ENCODE measurements at places on chromosomes 3 and 15.

DNA sequence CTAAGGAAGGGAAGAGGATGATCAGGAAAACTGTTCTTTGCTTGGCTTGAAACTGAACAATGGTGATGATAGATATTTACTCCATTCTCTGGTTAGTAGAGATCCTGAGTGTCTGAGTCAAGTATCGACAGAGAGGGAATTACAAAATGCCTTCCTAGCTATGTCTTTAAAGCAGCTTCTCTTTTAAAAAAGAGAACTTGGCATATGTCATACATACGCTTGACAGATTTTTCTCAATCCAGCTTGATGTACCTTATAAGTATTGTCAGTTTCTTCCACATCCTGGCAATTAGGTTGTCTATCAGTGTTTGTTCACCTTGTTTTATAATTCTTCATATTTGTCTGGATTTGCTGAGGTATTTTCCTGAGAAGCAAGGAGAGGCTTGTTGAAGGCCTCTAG lies 5.0 kb upstream of the EPHB1 start:
- DNase-seq, result no peak

- DNase-seq, result peak; percentile 38
These were observed 423 bp downstream of the CHAC1 start for GRCh38 chr15:40953713-40954074.

DNA sequence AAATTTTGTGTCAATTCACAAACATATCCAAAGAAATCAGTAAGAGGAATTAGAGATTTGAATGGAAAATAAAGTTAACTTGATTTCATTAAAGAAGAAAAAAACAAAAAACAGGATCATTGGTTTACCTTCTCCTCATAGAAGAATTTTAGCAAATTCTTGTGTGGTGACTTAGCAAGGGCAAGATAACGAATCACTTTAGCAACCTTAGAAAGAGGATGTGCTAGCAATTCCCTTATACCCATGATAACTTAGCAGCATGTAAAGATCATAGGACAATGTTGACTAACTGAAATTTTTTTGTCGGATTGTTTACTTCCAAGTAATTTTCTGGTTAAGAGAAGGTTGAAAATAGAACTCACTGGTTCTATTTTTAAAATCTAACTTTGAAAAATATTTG lies 609.3 kb downstream of the GBE1 start:
- no peak for DNase-seq

DNA sequence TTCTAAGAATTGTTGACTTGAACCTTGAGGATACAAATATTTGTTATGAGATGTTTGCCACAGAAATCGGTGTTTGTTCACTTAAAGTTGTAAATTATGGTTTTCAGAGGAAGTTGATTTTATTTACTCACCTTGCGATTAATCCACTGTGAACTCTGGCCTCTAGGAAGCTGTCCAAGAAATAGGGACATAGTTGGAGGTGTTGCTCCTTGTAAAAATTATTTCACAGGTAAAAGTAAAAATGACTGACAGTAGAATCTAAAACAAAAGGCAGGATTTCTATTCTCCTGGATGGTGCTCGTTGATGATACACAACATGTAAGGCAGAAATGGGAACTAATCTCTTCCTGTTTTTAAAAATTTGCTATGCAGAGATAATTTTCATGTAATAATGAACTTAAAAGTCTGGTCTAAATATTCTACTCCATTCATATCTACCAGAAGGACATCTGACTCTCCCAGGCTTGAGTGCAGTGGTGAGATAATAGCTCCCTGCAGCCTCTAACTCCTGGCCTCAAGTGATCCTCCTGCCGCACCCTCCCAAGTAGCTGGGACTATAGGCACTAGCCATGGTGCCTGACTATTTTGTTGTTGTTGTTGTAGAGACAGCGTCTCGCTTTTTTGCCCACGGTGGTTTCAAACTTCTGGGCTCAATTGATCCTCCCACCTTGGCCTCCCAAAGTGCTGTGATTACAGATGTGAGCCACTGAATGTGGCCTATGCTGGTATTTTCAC lies 17.1 kb upstream of the LZTFL1 start:
- no peak for DNase-seq

DNA sequence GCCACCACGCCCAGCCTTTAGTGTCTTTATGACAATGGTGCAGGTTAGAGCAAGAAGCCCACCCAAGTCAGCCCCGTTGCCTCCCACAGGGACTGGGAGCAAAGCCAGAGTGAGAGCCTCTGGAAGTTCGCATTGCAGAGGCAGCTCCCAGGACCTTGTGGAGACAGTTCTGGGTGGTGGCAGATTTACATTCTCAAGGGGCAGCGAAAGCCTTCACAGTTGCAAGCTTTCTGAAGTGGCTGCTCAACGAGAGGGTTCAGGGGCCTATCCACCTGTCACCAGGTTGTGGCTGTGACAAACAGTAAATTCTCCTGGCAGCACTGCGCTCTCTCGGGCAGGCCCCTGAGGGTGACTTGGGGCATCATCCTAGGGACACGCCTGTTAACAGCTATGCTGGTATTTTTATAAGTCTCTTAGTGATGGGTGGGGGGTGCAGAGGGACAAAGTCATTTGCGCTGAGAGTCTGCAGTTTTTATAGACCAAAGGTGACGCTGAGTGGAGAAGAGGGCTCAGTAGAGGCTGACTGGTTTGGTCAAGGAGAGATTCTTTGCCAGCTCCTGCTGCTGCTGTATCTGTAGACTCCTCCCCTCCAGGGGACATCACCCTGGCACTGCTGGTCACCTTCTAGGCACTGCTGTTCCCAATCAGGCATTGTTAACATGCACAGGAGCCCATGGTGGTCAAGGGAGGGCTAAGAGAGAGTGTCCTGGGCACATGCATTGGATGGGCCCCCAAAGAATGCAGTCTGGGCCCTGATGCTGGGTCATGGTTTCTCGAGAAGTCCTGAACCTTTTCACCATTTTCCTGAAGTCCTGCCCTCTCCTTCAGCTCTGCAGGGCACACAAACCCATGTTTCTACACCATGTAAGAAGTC lies 57.5 kb upstream of the KLF13 start:
- no peak for DNase-seq

- no peak for DNase-seq
These were observed 18.1 kb downstream of the NBEAL2 start for GRCh38 chr3:46997453-46998091.

Data from EH (cell line).